ENCODE measurements at places on chromosomes 12 and 14.
A peak's percentile ranks its signal among the peaks of the same experiment; 100 is the strongest.

GRCh38 chr12:80187660-80188090, 88.3 kb downstream of the OTOGL start:
- DNase-seq = no peak

GRCh38 chr12:93912086-93912733, 235.0 kb downstream of the CRADD start:
- no peak for DNase-seq

DNA sequence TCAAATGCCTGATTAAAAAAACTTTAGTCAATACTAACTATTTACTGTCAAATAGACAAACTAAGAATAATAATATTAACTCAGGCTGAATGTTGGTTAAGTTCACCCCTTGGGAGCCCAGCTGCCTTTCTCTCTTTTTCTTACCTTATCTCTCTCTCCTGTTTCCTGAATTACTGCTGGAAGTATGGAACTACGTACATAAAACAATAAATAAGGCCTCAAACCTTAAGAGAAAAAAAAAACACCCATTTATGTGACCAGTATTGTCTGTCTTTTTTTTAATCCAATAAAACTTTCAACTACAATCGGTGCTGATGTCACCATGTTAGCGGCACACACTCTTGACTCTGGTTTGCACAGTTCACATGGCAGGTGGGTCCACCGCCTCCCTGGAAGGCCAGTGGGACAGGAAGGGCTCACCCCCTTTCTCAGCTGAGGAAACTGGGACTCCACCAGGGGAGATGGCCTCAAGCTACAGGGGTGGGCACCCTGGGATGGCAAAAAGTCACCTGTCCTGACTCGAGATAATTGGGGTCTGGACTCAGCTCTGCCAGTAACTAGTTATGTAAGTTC, 21.3 kb downstream of the BCL11B start:
- no peak for DNase-seq

DNA sequence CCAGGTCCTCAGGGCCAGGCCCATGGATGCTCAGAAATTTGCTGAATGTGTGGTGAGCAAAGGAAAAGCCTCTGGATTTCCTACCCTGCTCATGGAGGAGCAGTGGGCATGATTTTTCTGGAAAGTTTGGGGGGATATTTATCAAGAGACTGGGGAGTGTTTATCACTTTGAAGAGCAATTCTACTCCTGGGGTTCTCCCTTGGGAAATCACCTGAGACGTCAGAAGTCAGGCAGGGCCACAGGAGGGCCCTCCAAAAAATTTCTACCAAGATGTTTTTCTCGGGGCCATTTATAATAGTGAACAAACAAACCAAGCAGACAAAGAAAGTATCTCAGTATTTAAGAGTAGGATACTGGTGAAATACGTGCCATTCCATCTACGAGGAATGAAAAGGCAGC, 20.1 kb upstream of the EIF2B2 start:
- DNase-seq = no peak

DNA sequence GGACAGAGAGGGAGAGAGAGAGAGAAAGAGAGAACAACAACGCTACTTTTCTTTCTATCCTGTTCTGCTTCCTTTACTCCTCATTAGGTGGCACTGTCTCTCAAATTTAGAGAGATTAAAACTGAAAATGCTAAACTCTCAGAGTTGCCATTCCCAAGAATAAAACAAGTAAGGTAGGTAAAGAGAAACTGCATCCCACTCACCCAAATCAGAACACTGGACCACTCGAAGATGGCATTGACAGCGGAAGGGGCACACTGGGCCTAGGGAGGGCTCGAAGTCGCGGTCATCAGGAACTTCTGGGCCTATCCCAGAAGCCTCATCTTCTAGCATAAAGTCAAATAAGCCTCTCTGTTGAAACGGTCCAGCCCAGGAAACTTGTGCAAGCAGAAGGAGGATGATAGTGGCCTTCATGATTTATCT, 4.5 kb downstream of the DCN start:
- peak; percentile 77 for DNase-seq

- no peak for DNase-seq
Observed at GRCh38 chr12:89895591-89895990, 187.0 kb upstream of the ATP2B1 start.

DNA sequence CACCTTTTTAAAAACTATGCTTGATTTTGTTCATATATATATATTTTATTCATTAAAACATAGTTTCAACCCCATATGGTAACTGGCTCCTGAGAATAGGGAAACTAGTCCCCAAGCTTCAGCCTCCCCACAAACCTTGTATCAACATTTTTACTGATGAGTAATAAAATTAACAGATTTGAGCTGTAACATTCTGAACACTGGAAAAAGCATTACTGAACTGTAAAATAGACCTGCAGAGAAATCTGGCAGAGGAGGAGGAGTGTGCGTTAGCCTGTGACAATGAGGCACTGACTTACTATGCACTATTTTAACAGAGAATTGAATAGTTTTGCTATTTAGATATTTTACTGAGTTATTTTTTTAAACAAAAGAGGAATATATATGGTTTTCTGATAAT, 43.1 kb downstream of the FRS2 start:
- DNase-seq = no peak
